IPS-NIHi11 (cell line): ENCODE measurements at places on chromosomes 7 and 10.

DNA sequence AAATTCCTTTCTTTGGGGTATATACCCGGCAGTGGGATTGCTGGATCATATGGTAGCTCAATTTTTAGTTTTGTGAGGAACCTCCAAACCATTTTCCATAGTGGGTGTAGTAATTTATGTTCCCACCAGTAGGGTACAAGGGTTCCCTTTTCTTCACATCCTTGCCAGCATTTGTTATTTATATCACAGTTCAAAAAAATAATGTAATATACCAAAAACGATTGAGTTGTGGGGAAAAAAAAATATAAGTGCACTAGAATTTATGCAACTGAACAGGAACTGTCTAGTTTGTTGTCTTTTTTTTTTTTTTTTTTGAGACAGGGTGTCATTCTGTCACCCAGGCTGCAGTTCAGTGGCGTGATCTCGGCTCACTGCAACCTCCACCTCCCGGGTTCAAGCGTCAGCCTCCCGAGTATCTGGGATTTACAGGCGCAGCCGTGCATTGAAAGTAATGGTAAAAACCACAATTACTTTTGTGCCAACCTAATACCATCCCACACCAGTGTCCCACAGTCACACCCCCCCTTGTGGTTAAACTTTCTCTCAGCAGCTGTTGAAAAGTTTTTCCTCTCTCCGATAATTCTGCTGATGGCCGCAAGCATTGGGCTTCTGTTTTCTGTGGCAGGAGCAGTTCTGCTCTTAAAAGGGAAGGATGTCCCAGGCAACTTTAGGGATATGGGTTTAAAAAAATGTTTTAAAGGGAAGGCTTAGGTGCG lies 6.8 kb upstream of the LAT2 start:
- DNase-seq = no peak

DNA sequence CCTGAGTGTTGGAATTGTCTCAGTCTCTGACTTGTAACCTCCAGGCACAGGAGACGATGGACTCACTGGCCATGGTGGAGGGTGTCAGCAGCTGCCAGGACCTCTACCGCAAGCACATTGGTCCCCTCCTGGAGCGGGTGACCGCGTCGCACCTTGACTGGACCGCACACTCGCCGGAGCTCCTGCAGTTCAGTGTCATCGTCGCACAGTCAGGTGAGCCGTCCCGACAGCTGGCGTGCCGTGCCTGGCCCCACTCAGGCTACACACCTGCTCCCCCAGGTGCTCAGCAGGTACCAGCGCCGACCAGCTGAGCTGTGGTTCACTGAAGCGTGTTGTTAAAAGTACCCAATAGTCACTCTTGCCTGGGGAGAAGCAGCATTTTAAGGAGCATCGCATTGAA lies 36.7 kb upstream of the PRKAR1B start:
- DNase-seq = no peak

- no peak for DNase-seq
These were observed 38.4 kb downstream of the IL2RA start for GRCh38 chr10:6023661-6024333.

DNA sequence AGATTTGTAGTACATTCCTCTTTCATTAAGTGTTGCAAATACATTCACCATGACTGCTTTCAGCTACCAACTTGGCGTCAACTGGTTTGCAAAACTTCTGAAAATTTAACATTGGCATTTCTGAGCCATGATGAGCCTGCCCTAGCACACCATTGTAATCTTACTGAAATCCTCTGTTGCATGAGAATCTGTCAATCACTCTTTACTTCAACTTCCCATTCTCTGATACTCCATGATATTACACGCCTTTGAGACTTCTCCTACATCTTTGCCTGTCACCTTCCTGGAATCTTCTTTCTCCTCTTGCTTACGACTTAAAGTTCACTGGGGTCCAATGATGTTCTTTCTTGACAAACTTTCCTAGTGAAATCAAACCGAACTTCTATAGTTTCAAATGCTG lies 32.2 kb downstream of the EBLN1 start:
- DNase-seq = no peak

GRCh38 chr7:24656608-24657007 lies 83.4 kb downstream of the PALS2 start:
- no peak for DNase-seq

DNA sequence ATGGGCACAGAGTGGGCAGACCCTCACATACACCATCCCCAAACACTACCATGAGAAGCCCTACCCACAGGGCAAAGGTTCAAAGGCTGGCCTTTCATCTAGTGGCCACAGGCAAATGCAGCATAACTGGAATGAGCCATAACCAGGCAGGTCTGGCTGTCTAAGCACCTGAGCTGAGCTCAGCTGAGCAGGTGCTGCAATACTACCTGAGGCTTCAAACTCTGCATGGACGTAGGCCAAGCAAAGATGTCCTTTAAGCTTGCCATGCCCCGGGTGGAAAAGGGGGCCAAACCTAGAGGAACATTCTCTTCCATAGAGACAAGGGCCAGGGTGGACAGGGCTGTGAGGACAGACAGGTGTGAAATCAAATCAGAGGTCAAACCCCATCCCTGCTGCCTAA lies 65.3 kb upstream of the CAMK2B start:
- DNase-seq = no peak

DNA sequence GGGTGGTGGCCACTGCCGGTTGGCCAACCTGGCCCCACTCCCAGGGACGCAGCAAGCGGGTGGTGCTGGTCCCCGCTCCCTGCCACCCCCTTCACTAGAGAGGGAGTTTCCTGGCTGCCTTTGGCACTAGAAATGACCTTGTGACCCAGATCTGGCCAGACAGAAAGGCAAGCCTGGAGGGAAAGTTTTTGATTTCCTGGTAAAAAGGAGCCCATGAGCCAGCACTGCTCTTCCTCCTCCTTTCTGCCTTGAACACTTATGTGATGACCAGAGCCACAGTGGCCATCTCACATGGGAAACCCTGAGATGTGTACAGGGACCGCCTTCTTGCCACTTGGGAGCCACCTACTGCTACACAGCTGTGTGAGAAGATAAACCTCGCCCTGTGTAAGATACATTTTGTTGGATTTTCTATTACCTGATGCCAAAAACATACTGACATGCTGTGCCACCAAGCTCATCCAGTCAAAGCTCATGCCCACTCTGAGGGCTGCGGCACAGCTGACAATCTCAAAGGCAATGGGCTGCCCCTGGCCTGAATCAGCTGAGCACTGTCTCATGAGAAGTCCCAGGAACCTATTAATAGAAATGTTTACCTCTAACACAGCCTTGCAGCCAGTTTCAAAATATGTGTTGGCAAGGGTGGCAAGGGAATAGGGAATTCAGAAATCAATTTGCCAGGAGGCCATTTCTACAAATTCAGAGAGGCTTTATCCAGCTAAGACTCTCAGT lies 94.0 kb downstream of the CYTH3 start:
- no peak for DNase-seq

DNA sequence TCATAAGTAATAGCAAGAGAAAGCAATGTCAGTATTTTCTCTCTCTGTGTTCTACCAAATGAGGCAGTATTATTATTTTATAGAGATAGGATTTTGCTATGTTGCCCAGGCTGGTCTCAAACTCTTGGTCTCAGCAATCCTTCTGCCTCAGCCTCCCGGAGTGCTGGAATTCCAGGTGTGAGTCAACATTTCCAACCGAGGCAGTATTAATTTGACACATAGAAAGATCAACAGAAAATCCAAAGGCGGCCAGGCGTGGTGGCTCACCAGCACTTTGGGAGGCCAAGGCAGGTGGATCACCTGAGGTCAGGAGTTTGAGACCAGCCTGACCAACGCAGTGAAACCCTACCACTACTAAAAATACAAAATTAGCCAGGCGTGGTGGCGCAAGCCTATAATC lies 71.8 kb downstream of the SMURF1 start:
- no peak for DNase-seq
